ENCODE measurements at places on chromosomes 11 and 22.
A peak's percentile ranks its signal among the peaks of the same experiment; 100 is the strongest.

GRCh38 chr11:93209466-93209865, 11.7 kb upstream of the SLC36A4 start:
- no peak for DNase-seq

- DNase-seq, result peak; percentile 45
These were observed 3.6 kb downstream of the CCDC85B start for GRCh38 chr11:65894034-65894591.

- peak; percentile 82 for DNase-seq
These were observed 75.7 kb upstream of the MYO18B start for GRCh38 chr22:25666308-25666707.

DNA sequence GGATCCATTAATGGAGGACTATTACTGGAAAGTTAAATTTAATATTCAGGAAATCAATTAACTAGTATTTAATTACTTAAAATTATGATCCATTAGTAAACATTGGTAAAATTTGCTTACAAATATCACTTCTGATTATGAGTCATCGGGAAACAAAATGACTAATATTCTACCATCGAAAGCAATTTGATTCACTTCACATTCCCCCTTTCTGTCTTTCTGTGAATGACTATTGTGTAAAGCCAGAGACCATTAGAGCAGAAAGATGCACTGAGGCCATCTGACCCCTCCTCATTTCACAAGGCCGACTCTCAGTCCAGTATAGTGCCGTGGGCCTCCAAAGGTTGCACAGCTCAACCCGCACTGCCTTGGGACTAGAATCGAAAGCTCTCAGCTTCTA, 619.0 kb downstream of the OPCML start:
- no peak for DNase-seq

DNA sequence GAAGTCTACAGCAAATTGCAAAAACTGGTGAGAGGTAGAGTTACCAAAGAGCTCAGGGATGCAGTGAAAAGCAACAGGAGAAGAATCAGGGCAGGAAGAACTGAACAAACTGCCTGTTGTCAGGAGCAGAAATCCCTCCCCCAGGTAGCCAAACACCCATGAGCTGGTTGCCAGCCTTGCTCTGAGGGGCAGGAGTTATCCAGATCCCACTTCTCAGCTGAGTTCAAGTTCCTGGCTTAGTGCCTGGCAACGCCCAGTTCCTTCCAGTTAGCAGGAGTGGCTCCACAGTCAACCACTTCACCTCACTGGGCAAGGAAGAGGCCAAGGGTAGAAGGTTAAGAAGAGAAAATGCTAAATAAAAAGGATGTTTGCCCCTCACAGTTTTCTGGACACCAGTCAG, 1.9 kb upstream of the MPZL2 start:
- no peak for DNase-seq

DNA sequence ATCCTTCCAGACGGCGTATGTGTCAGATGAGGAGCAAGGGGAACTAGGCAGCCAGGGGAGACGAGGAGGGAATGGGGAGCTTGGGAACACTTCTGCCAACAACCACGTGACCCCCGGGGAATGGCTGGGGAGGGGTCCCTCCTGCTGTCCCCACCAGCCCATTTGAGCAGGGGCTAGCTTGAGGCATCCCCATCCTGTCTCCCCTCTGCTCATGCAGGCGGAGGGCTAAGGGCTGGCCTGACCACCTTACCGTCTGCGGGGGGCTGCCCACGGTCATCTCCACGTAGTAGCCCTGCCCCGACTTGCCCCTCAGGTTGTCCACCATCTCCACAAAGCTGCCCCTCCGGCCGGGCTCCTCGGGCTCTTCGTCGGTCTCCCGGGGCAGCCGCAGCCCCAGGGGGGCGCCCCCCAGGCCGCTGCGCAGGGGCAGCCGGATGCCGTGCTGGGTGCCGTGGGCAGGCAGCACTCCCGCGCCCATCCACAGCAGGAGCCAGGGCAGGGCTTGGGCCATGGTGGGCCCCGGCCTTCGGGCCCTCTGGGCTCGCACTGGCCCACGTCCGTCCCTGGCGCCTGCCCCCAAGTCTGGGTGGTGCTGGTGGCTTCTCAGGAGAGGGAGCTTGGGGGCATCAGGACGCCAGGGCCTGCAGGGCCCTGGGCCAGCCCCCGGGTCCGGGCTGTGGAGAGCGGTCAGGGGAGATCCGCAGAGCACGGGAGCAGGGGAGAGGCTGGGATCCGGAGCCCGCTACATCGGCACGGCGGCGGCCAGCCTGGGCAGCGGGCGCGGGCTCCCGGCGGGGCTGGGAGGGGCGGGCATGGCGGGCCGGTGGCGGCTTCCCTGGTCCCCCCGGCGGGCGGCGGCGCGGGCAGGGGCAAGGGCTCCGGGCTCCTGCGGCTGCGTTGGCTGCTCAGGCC, 515 bp downstream of the BACE1 start:
- DNase-seq, result no peak

DNA sequence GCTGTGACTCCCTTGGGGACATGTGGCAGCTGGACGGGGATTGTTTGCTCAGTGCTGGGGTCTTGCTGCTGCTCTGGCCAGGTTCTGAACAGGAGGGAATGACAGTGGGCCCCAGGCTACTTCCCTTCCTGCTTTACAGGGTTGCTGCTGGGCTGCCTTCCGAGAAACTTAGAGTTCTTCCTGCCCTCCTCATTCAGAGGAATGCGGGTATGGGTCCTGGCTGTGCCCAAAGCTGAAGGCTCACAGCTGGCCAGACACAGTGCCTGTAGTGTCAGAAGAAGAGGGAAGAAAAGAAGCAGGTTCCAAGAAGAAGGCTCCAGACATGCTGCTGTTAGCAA, 108.3 kb upstream of the PARVA start:
- no peak for DNase-seq

GRCh38 chr22:18035751-18036150, 11.4 kb upstream of the MICAL3 start:
- DNase-seq, result no peak

DNA sequence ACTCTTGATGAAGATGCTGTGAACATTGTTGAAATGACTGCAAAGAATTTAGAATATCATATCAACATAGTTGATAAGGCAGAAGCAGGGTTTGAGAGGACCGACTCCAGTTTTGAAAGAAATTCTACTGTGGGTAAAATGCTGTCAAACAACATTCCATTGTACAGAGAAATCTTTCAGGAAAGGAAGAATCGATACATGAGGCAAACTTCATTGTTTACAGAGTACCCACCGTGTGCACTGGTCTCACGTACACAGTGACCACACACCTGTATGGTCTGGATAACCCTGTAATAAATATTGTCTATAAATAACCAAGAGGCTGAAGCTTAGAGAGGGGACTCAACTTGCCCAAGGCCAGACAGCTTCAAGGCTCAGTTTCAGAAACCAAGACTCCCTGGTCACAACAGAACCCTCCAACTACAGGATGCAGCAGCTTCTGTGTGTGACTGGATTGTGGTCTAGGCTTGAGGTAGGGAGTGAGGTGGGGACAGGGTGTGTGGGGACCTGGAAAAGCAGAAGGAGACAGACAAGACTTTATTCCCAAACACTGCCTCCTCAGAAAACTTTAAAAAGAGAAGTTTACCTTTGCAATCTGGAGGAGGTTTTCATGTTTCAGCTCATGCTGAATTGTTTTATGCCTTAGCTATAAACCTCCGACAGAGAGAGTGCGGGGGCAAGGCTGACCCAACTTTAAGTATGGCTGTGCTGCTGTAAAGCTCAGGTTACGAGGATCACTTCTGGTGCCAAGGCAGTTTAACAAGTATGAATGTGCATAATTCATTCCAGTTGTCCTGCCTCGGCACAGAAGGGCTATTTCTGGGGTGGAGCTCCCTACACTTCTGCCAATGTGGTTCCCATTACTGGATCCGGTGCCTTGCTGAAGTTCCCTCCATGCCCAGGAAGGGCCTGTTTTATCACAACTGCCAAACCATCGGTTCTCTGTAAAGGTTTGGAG, 372.6 kb upstream of the NARS2 start:
- no peak for DNase-seq

GRCh38 chr11:130897262-130898182, 18.8 kb downstream of the SNX19 start:
- no peak for DNase-seq

DNA sequence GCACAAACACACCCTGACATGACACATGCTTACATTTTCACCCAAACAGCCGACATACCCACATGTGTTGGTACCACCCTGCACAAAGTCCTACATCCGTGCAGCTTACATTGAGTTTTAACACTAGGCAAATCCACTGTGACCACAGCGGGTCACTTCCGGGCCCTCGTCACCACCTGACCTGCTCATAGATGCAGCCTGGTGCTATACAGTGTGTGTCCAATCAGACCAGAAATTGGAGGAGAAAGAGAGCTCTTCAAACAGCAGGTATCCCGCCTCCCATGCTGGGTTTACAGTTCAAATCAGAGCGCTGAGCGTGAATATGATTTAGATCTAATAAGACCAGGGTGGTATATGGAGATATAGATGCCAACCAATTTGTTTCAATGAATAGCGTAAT, 35.4 kb downstream of the PHF21B start:
- no peak for DNase-seq

DNA sequence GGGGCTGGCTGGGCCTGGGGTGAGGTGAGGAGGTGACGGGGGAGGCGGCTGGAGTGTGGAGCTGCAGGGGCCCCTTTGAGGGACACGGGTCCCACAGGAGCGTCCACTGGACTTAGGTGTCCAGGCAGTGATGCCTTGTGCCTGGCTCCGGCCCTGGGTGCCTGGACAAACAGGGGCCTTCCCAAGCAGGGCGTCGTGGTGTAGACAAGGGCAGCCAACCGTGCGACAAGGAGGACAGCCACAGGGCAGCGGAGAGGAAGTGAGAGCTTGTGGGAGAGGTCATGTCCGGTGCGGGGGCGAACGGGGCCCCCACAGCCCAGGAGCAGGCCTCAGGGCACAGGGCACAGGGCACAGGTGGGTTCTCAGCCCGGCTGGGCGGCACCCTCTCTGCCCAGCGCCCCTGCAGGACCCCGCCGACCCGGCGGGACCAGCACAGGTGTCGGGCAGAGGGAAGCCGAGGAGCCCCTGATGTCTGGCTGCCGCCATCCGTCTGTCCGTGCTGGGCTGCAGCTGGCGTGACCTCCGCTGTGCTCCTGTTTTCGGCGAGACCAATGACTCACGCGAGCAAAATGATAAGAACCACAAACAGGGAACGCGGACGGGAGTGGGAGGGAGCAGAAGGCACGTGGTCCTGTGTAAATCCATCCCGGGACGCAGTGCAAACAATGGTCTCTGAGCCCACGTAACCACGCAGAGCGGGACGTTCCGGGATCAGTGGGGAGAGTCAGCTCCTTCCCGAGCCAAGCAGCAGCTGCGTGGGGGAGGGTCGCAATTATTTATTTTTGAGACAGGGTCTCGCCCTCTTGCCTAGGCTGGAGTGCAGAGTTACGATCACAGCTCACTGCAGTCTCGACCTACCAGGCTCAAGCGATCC, 49.1 kb upstream of the A4GALT start:
- DNase-seq, result no peak

- no peak for DNase-seq
These were observed 12.6 kb upstream of the SPON1 start for GRCh38 chr11:13949876-13950275.

DNA sequence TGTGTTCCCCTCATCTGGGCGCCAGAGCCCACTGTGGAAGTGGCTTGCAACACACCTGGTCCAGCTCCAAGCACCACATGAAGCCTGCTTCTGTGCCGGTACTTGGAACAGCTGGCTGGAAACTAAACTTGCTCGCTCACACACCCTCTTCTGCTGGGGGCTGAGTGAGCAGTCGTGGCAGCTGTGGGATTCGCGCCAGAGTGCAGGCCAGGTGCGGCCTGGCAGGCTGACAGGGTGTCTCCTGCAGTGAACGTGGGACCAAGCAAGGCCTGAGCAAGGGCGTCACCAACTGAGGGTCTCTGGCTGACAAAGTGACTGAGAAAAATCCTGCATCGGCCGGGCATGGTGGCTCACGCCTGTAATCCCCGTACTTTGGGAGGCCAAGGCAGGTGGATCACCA, 15.2 kb downstream of the SMC1B start:
- DNase-seq, result no peak

DNA sequence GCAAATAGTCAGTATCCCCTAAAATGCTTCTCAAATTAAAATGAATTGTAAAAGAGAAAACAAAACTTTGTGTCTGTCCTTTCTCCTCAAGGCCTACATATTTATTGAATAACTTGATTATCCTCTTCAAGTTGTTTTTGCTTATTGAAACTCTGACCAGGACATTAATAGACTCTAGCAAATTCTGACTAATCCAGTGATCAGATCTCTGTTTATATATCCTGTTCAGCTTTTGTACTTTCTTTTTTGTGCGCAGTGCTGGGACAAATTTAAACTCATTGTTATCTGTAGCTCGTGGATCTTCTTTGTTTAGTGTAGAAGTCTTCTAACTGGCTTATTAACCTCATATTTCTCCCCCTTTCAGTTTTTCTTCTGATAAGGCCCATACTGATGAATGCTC, 139.9 kb upstream of the SORL1-AS1 start:
- DNase-seq, result no peak

GRCh38 chr11:35752115-35752514, 89.5 kb downstream of the TRIM44 start:
- no peak for DNase-seq

- no peak for DNase-seq
These were observed 954.6 kb downstream of the TBC1D22A start for GRCh38 chr22:47716890-47717615.

GRCh38 chr11:114273890-114274635, 22.1 kb upstream of the NNMT start:
- no peak for DNase-seq

DNA sequence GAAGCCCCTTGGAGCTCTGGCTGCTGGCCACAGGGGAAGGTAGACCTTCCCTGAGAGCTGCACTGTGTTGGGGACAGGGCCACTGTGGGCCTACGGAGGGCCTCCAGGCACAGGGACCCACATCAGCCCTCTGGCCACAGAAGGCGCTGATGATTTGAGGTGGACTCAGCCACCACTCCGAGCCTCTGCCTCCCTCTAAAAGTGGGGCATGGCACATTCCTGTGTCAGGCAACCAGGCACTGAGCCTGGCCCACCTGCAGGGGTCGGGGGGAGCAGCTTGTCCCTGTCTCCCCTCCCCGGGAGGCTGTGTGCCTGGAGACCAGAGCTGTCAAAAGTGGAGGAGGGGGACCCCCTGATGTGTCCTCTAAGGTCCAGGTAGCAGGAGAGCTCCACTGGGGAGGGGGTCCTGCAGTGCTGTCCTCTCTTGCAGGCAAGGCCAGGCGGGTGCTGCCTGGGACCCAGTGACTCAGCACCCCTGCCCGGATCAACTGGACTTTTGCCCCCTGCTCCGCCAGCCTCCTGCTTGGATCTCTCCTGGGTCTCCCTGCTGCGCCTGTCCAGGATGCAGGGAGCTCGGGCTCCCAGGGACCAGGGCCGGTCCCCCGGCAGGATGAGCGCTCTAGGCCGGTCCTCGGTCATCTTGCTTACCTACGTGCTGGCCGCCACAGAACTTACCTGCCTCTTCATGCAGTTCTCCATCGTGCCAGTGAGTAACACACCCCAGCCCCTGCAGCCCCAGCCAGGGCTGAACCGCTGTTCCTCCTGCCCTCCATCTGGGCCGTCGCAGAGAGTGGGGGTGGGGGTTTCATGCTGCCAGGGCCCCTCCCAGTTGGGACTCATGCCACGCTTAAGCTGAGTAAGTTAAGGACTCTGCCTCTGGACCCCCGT, 17.5 kb upstream of the CDKN1C start:
- no peak for DNase-seq

DNA sequence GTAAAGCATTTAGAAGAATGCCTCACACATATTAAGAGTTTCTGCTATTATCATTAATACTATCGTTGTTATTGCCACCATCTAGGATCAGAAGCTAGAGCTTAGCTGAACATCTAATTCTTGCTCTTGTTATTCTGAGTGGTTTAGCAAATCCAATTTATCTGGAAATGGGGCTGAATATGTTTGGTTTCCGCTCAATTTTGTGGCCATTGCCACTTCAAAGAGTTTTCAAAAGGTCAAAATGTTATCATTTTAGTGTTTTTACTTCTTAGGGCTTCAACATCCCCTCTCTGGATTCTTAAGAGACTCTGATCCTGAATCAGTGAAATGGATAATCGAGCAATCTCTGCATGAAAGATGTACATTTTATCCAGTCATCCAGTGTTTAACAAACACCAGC, 10.2 kb upstream of the PIK3IP1 start:
- DNase-seq, result no peak

All from Kasumi-1 (cell line).